Esophagus squamous epithelium (tissue), 5 donors: ENCODE measurements at places on chromosomes 2 and 18. TPM values are rescaled to one million over a fixed set of nuclear protein-coding genes. Genes with fewer than 3 reads are reported as not detected.

Gene RAMP1
- total RNA-seq, result 11.3 TPM

Gene WDCP
- 4.4 TPM for total RNA-seq

Gene C1D
- total RNA-seq, result 44.6 TPM

GRCh38 chr2:33108483-33109443 lies 162.0 kb downstream of the LTBP1 start:
- no peak for DNase-seq
- H3K4me3 ChIP-seq, result no peak overlapping the region
- H3K4me1 ChIP-seq, result peaks cover 16% of the 10 kb centered on the region

DNA sequence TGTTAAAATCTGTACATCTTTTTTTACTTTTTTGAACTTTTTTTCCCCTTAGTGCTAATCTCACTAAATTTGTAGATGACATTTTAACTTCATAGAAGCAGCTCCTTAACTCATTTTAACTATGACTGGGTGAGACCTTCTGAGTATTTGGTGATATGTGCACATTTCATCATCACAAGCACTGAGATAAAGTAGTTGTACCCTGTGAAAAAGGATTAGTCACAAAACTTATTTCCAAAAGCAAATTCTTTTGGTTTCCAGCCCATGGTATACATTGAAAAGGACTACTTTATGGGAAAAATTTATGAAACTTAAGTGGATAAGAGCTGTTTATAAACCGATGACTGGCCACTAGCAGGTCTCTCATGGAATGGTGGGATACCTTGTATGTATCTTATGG lies 581.5 kb downstream of the PLCL1 start:
- no peak overlapping the region for H3K27ac ChIP-seq
- no peaks in the 10 kb centered on the region for H3K36me3 ChIP-seq
